ENCODE measurements at places on chromosomes 2 and 18.

DNA sequence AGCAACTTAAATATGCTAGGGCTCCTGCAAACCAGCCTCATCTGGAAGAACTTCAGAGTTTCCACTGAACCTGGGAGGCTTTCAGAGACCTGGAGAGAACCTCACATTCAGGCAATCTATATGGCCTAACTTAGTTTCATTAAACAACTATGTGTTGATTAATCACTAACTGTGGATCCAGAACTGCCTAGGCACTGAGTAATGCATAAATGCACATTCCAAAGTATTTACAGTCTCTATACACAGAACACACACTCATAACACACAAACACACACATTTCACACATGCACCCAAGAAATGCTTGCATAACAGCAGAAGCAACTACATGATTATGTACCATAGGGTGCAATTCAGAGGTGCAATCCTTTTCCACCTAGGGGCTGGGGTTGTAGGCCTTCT is 552.8 kb downstream of the BCL11A start:
- no peak for DNase-seq

GRCh38 chr2:218852911-218853667 is 6.5 kb upstream of the WNT6 start:
- peak; percentile 68 for DNase-seq

GRCh38 chr18:70688286-70688685 is 399.4 kb downstream of the SOCS6 start:
- DNase-seq: no peak

DNA sequence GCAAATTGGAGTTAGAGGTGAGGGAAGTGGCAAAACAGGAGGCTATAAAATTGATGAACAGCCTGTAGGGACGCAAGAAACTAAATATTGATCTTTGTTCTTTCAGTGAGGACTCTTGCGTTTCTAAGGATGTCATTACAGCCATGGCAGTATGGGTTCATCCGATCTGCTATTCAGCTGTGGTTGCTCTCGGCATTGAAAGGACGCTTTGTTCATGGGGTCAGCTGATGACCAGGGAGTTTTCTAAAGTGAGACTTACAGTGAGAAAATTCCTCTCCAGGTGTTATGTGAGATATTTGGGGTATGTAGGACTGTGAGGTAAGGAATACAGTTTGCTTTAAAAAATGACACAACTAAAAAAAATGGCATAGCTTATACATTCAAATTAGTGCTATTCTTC is 52.7 kb upstream of the PELI1 start:
- DNase-seq: no peak

GRCh38 chr2:58620896-58621295 is 379.8 kb upstream of the FANCL start:
- DNase-seq: no peak

GRCh38 chr2:65402323-65402722 is 30.1 kb downstream of the SPRED2 start:
- no peak for DNase-seq

GRCh38 chr18:58466636-58467205 is 162.2 kb downstream of the ALPK2 start:
- no peak for DNase-seq

DNA sequence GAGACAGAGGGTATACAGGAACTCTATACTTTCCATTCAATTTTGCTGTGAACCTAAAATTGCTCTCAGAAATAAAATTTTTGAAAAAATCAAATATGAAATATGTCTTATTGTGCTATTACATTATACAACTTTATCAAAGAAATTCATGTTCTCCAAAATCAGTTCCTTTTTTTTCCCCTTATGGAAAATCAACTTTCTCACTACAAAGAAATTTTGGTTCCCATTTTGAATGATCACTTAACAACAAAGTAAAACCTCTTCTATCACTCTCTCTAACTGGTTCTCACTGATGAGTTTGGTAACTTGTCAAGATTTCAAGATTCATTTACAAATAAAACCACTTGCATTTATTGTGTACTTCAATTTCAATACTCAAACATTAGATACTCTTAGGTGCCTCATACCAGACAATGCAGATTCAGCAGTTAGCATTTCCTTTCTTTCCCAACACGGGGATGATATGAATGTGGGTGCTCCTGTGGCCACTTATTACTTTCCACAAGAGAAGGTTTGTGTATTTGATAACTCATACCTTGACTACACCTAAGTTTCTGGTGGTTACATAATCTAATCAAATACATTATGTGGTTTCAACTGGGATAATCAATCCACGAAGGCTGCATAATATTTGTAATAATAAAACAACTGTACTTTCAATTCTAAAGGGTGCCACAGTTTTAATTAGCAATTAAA is 6.4 kb downstream of the PSME4 start:
- DNase-seq: no peak

DNA sequence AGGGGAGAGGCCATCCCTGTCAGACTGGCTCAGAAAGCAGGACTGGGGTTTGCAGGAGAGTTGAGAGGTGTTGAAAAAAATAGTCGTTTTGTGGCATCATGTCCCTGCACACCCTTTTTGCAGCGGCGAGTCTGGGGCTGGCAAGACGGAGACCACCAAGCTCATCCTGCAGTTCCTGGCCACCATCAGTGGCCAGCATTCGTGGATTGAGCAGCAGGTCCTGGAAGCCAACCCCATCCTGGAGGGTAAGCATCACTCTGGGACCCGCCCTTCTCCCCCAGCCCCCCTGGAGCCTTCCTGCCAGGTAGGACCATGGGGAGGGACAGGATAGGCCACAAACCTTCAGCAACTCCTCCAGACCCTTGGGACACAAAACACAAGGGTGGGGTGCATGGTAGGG is 34.2 kb downstream of the MYO7B start:
- DNase-seq: no peak

DNA sequence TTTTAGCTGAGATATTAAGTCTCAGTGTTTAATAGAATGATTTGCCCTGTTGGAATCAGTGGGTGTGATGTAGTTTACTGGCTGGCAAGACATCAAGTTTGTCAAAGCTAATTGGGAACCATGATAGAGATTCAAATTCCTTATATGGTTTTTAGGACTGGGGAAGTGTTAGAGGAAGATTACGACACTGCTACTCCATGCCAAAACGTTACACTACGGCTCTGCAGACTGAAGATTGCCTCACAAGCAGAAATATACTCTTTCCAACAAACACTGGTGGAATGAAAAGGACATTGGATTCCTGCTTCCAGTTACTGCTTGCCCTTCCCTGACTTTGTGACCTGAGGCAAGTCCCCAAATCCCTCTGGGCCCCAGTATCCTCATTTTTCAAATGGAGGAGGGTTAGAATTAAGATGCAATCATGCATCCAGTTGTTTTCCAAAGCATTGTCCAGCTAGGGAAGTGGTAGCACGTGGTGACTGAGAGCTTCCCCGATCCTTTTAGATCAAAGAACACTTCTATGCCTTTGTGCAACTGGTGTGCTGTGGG is 147.6 kb downstream of the CDC42EP3 start:
- DNase-seq: no peak

- DNase-seq: no peak
Measured at GRCh38 chr18:68865503-68865902, 67.6 kb downstream of the CCDC102B start.

DNA sequence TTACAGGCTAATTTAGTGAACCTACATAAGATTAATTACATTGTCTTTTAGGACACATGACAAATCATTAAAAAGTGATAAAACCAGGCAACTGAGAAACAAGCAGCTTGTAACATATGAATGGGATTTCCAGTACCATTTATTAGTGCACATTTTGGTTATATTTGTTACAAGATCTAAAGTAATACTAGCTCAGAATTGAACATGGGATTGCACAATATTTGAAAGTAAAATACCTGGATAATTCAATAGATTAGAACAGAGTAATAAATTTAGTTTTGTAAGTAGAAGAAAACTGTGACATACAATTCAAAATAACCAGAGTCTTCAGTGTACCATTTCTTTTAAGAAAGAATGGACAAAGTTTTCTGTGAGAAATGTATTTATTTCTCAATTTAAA is 1400.7 kb upstream of the ACVR2A start:
- DNase-seq: no peak

DNA sequence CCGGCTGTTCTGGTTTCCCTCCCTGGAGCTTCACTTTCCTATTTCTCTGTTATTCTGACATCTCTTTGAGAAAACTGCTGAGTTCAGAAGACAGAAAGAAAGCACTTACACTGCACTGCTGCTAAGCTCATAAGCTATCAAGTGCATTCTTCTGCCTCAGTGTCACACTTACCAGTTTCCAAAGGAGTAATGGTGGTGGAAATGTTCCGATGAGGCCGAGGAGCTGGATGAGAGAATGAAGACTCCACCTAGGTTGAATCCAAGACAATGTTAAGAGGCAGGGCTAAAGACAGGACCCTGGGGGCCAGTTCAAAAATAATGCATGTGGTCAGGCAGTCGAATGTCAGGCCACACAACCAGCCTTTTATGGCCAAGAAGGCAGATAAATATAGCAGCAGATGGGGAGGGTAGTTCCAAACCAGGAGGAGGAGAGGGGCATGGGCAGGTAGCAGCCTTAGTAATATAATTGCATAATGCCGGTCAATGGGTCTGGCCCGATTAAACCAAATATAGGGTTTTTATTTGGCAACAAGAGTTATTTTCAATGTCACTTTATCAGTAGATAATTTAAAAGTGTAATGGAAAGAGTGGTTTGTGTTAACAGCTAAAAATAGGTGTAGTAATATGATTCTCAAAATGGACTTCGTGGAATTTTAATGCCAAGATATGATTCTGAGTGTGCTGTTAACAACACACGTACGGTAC is at the start of gene MYOM1:
Gene MYOM1, minus strand, starts transcription at position 338 of the 705 bp plus-strand sequence. CDS start 4,745 bp downstream, outside the sequence.
- DNase-seq: no peak

GRCh38 chr18:63725682-63726480 is 23.1 kb downstream of the SERPINB11 start:
- DNase-seq: no peak

DNA sequence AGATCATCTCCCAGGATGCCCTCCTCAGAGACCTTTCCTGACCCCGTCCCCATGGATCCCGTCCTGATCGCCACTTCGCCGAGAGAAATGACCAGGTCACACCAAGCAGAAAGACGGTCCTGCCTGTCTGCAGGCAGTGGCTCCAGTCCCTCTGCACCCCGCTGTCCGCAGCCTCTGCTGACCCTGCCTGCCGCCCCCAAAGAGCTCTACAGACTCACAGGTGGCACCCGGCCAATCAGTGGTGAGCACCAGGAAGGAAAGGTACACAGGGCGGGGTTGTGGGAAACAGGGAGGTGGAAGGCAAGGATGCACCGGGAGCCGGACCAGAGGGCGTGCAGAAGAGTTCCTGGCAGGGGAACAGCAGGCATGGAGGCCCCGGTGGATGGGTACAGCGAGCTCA is 94.8 kb downstream of the NDUFA10 start:
- DNase-seq: no peak

GRCh38 chr2:197184959-197185586 is 125.5 kb downstream of the ANKRD44 start:
- no peak for DNase-seq

DNA sequence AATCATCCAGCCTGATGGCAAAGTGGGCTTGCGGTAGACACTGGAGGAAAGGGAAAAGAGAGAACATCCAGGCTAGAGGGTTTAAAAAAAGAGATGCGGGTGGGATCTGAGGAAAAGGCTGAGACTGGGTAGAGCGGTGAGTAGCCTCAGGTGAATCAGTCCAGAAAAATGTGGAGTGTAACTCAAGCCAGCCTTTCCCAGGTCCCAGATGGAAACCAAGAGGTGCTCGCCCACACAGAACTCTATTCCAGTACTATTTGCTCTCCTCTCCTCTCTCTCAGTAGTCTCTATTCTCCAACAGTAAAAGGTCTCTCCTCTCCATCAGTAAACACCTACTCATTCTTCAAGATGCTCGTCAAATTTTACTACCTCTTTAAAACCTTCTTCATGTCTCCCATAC is 38.3 kb upstream of the NRP2 start:
- DNase-seq: no peak

DNA sequence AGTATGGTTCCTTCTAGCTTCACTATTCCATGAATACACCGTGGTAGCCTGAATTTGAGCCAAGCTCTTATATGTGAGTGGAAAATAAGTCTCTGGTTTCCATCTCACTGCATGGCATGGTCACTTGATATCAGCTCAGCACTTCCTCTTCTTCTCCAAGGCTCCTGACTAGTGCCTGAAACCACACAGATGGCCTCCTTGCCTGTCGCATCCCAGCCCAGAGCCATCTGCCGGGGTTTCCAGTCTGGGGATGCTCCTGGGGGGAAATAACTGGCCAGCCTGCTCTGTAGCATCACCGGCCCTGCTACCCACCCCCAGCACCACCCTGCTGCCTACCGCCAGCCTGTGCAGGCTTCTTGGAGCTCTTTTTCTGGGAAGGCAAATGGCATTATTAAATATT is 7.7 kb upstream of the MARCHF4 start:
- no peak for DNase-seq

- no peak for DNase-seq
Measured at GRCh38 chr18:10286580-10287150, 167.8 kb upstream of the APCDD1 start.

DNA sequence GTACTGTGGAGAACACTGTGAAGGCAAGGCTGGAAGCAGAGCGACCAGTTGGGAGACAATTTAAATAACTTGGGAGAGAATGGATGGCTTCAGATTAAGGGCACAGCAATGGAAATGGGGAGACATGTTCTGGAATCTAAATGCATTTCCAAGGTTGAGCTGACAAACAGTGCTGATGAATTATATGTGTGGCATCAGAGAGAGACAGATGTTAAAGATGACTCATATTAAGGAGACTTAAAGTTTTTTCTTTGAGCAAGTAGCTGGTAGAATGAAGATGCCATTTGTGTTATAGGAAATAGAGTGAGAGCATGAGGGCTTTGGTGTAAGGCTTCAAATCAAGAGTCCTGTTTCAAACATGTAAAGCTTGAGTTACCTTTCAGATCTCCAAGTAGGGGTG is 441.8 kb downstream of the SETBP1 start:
- no peak for DNase-seq

DNA sequence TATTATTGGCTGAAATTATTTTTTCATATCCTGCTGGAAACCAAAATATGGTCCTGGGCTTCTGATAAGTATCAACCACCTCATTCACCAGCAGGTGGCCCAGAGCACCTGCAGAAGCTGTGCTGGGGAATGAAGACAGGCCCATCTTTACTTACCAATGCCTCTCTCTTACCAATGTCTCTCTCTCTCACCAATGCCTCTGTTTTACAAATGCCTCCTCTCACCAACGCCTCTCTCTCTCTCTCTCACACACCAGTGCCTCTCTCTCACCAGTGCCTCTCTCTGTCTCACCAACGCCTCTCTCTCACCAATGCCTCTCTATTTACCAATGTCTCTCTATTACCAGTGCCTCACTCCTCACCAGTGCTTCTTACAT is 2.3 kb upstream of the MAL start:
- DNase-seq: peak; percentile 72

GRCh38 chr18:36744261-36744876 is 84.4 kb downstream of the TPGS2 start:
- DNase-seq: no peak

All from stimulated activated naive CD4-positive, alpha-beta T cell (primary cell).